Naive B cell (primary cell): ENCODE measurements at places on chromosomes 7 and 10.

DNA sequence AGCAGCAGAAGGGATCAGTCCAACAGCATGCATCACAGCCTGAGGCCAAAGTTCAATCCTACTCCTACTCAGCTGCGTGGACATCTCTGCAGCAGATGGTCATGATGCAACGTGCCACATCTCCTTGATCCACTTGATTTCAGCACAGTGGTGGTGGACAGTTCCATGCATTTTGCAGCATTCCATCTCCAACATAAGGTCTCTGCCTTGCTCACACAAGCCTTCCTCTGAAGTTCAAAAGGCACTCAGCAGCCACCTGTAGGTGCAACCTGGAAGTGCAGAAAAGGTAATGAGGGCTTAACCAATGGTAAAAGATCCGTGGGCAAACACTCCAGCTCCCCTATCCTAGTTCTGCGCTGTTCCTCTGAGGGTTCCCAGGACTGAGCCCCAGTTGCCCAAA is 57.5 kb upstream of the CHCHD3 start:
- DNase-seq, result no peak

DNA sequence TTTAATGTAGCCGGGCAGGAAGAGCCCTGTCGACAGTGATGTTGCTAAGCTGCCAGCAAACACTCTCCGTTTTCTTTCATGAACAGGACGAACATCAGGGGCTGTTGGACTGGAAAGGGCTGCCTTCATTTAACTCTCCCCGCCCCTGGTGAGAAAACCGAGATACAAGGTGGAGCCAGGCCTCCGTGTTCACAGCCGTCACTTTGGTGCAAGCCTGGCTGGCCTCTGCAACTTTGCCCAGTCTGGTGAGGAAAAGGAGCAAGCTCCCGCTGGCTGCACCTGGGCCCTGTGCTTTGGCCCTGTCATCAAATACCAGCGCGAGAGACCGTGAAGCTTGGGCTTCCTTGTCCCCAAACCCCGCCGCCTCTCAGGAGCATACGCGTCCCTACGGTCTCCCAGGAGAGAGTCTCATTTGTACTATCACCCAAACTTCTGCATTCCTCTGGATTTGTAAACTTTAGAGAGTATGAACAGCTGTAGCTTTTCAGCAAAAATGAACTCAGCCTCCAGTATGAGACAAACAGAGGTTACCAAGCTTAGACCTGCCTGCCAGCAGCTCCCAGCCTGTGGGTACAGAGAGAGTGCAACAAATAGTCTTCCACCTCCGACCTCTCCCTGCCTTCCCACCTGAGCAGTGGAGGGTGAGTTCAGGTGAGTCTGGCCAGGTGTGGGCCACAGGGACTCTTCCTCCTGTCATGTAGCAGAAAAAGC is 445.3 kb upstream of the MGMT start:
- DNase-seq, result no peak

GRCh38 chr10:7374795-7375194 is 36.0 kb downstream of the SFMBT2 start:
- no peak for DNase-seq

- DNase-seq, result no peak
Measured at GRCh38 chr10:99673492-99673891, 14.2 kb downstream of the ENTPD7 start.

- no peak for DNase-seq
Measured at GRCh38 chr10:34514290-34514689, 300.8 kb downstream of the PARD3 start.

- DNase-seq, result no peak
Measured at GRCh38 chr7:99102361-99102760, 41.5 kb downstream of the SMURF1 start.

- no peak for DNase-seq
Measured at GRCh38 chr10:95480102-95480900, 80.9 kb downstream of the SORBS1 start.

GRCh38 chr7:44194069-44194468 is 4.8 kb upstream of the GCK start:
- no peak for DNase-seq

- no peak for DNase-seq
Measured at GRCh38 chr7:108308276-108308675, 148.0 kb downstream of the NRCAM start.

- no peak for DNase-seq
Measured at GRCh38 chr10:67663449-67664087, 32.4 kb downstream of the CTNNA3 start.
